ENCODE measurements at places on chromosomes 5 and 9.

DNA sequence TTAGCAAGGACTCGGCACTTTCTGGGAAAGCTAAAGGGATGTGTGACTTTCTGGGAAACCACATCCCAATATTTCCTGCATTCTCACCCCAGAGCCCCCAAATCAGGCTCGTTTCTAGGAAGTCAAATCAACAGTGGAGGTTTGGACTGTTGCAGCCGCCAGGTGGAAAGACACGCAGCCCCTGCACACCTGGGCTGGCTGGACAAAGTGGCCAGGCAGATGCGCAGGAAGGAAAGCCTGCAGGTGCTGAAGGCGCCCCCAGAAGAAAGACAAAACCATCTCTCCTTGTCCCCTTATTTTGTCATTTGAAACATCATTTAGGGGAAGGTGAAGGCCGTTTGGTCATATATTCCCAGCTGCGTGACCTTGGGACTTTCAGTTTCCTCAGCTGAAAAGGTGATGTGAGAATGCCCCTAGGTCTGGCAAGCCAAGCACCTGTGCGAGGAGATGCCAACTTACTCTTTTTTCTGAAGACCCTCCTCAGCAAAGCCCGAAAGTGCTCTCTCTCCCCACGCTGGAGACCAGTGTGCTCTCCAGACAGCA lies 97.9 kb upstream of the CPEB4 start:
- DNase-seq = no peak

DNA sequence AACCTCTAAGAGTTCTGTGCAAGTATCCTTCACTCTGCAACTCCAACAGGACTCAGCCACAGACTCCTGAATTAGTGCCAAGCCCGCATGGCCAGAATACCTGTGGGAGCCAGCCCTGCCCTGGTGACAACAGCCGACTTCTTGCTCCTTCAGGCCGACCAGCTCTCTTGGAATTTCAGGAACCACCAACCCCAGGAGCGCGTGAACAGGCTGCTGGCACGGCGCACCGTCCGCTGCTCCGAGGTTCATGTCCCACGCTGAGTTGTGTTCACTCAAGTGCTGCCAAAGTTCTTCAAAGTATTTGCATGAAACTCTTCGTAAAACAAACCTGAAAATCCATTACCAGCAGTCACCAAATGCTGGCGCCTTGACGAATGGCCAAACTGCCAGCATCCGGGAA lies 232.8 kb downstream of the NR2F1-AS1 start:
- no peak for DNase-seq

- DNase-seq = no peak
Measured at GRCh38 chr9:4935001-4935672, 49.9 kb upstream of the JAK2 start.

GRCh38 chr9:27586304-27586703 lies 13.0 kb upstream of the C9orf72 start:
- no peak for DNase-seq

GRCh38 chr5:99827136-99827535 lies 708.0 kb upstream of the FAM174A start:
- DNase-seq = no peak

DNA sequence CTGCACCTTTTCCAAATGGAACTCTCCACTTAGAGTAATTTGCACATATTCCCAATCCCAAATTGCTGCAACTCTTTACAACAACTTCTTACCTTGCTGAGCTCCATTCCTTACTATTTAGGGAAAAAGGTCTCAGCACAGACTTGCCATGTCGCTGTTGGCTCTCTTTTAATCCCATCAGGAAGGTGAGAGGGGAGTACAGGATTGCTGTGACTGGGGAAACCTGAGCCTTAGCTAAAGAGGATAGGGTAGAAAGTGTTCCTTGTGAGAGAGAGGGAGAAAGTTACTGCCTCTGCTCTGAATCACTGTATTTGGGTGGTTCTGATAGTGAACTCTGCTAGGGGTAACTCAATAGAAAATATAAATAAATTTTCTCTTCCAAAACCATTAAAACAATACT lies 43.7 kb upstream of the GABRA1 start:
- DNase-seq = no peak

- no peak for DNase-seq
Measured at GRCh38 chr5:39102684-39103155, 28.5 kb upstream of the RICTOR start.

DNA sequence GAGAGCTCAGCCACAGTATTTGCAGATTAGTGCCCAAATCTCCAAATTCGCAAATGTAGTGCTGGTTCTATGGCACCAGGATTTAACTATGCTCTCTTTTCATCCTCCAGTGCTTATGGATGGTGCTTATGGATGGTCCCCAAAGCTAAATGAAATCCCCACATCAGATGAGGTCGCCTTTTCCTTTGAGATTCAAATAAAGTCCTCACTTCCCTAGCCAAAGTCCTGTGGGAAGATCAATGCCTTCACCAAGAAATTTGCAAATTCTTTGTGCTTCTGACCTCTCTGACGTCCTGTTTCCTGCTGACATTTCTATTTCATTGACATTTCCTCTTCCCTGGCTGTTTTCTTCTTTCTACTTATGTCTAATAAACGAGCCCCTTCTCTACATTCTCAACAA lies 1077.0 kb upstream of the C9orf72 start:
- DNase-seq = no peak

GRCh38 chr9:17609312-17610005 lies 30.6 kb downstream of the SH3GL2 start:
- no peak for DNase-seq

- no peak for DNase-seq
Measured at GRCh38 chr5:154868702-154869101, 10.3 kb downstream of the CNOT8 start.

DNA sequence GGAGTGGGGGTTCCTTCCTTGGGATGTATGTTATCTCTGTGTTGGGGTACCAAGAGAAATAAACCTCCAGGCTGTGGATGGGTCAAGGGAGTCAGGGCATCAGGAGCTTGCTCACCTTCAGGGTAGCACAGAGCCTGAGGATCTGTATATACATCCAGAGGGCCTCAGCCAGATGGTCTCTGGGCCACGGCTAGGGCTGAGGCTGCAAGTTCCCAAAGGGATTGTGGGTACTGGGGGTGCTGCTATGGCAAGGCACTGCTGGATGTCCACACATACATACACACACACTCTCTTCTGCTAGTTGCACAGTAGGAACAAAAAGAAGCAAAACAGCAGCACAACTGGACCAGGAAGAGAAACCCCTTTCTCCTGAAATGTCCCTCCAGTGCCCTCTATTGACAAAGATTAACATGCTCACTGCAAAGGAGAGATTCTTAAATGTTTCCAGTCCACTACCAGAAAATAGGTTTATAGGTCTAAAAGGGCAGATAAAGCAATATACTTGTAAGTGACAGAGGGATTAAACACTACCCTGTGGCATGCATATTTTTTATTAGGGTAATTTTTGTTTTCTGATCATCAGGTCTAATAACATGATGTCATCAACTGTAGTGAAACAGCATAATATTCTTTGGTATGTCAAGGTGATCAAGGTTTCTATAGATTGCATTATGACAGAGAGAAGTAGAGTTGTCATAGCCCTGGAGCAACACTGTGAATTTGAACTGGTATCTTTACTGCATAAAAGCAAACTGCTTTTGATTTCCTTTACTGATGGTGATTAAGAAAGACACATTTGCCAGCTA lies 56.3 kb upstream of the KCNN2 start:
- DNase-seq = no peak

DNA sequence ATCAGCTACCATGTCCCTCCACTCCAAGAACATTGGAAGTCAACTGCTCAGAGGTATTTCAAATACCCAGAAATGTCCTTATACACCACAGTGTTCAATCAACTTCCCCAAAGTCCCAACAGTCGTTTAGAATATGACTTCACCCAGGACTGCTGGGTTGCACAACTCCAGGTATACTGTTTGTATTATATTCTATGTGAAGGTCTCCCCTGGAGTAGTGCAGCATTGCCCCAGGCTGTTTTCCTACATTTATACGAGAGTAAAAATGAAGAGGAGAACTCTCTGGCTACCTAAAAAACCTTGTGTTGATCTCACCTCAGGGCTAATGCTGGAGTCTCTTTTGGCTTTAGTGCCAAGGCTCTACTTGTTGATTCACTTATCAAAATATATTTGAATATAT lies 183.6 kb upstream of the MAP3K1 start:
- no peak for DNase-seq

GRCh38 chr5:58015175-58015574 lies 444.7 kb downstream of the PLK2 start:
- DNase-seq = no peak

- no peak for DNase-seq
Measured at GRCh38 chr5:170148430-170149205, 42.9 kb downstream of the FOXI1 start.

GRCh38 chr9:86491468-86492266 lies 137.5 kb upstream of the TUT7 start:
- no peak for DNase-seq

DNA sequence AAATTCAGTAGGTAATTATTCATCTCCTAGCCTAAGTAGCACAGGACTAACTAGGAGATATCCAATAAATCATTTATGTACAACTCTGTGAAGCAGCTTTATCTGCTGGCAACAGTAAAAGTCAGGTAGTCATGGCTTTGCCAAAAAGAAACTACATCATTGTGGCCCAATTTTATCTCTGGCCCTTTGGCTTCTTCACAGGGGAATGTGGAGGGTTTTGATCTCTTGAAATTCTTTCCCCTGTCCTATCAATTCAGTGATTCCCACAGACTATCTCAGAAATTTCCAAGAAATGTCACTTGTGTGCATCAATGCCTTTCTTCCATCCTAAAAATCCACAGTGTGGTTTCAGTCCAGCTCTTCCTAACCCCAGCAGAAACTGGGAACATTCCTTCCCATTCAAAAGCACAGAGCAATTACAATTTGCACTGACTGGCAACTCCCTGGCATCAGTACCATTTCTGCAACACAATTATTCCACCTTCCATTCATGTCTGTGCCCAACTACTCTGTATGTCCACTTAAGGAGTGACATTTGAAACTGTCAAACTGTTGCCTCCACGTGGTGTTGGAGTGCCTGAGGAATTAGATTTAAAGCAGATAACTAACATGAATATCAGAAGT lies 6.6 kb downstream of the CDC14B start:
- no peak for DNase-seq

DNA sequence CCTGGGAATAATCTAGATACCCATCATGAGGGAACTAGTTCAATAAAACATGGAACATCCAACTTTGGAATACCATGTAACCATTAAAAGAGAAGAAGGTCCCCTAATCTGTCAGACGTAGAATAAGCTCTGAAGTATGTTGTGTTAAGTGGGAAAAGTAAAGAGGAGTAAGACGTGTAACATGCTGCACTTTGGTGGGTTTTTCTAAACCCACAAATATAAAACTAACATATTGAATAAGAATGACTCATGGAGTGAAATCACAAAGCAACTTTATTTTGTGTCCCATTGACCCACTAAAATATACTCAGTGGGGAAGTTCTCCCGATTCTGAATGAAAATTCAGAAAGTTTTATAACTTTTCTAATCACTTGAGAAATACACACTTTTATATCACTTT lies 67.9 kb upstream of the PIK3R1 start:
- DNase-seq = no peak

DNA sequence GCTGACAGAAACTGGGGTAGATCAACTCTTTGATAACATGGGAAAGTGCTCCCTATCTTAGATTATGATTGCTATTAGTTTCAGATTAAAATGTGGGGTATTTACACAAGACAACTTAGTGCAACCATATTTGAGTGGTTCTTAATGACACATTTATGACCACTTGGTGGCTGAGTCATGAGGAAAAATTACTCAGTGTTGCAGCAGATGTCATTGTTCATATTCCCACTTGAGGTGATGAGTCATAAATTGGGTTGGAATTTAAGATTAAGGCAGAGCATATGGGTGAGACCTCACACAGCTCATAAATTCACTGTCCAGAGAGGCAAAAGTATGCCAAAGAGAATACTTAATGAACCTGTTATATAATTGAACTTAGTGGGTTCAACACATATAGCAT lies 408.3 kb downstream of the DMRT2 start:
- no peak for DNase-seq

DNA sequence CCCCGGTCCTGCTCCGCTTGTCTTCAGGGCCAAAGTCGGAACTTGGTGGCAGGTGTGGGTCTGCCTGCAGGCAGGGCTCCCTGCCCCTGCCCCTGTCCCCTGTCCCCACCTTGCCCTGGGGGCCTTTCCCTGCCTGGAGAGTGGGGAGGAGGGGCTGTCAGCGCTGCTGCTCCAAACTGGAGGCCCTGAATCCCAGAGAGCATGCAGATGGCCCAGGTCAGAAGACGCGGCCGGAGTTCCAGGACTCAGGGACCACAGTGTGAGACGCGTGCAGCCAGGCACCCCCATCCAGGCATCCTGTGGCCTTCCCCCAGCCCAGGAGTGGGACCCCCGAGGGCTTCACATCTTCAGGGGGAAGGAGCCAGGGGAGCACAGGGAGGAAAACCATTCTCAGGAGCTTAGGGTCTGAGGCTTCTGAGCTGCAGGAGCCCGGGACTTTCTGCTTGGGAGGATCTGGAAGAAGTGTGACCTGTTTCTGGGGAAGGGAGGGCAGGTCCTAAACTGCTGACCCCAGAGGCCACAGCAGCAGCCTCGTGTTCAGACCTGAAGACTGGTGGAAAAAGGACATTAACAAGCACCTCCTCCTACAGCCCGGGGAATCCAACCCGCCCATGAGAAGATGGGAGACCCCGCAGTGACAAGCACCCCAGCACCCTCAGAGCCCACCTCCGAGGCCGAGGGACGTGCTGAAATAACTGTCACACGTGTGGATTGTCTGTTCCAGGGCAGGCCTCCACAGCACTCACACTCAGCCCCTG lies 38.0 kb downstream of the RASGEF1C start:
- DNase-seq = no peak

Data from stimulated activated CD4-positive, alpha-beta T cell treated with anti-CD3 and anti-CD28 coated beads, Interleukin-15, amount 100 ng/mL, for 48 hours (primary cell).